Aorta (tissue), 5 donors: ENCODE measurements at places on chromosomes 7 and 10.
A peak's percentile ranks its signal among the peaks of the same experiment; 100 is the strongest.

DNA sequence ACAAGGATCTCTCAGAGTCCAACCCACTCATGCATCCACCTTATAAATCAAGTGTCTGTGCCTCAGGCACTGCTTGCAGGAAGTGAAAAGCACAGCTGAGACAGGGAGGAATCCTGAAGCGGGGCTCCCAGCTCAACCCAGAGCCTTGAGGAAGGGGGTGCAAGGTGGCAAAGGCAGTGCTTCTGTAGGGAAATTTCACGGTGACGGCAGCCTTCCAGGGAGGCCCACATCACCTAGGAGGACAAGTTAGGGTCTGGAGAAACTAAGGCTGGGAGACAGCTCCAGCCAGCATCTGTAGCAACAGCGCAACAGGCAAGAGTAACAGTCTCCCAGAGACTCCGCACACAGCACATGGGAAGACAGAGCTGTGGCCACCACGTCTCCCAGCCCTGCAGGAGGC, 2.7 kb downstream of the AOC1 start:
- no peak for DNase-seq

DNA sequence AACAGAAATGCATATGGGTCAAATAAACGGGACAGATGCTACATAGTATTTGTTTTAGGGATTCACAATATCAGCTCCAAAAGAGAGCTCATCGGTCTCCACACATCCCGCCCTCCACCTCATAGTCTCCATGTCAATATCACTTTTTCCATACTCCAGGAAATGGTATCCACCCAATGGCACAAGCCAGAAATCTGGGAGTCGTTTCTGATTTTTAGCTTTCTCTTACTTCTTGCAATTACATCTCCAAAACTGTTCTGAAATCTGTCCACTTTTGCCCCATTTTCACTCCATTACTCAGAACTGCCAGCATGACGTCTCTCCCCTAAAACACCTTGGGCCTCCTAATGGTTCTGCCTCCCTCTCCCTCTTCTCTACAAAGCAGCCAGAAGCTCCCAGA, 47.4 kb upstream of the EZH2 start:
- DNase-seq = no peak

DNA sequence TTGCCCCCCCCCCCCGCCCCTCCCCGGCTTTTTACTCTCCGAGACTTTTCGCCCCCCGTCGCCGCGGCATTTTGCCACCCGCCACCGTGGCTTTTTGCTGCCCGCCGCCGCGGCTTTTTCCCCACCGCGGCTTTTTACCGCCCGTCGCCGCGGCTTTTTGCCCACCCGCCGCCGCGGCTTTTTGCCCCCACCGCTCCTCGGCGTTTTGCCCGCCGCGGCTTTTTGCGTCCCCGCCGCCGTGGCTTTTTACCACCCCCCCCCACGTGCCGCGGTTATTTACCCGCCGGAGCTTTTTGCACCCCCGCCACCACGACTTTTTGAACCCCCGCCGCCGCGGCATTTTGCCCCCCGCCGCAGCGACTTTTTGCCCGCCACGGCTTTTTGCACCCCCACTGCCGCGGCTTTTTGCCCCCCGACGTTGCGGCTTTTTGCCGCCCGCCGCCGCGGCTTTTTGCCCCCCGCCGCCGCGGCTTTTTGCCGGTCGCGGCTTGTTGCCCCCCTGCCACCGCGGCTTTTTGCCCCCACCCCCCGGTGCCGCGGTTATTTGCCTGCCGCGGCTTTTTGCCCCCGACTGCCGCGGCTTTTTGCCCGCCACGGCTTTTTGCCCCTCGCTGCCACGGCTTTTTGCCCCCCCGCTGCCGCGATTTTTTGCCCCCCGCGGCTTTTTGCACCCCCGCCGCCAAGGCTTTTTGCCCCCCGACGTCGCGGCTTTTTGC, 461.1 kb downstream of the ZNF33B start:
- DNase-seq = no peak

DNA sequence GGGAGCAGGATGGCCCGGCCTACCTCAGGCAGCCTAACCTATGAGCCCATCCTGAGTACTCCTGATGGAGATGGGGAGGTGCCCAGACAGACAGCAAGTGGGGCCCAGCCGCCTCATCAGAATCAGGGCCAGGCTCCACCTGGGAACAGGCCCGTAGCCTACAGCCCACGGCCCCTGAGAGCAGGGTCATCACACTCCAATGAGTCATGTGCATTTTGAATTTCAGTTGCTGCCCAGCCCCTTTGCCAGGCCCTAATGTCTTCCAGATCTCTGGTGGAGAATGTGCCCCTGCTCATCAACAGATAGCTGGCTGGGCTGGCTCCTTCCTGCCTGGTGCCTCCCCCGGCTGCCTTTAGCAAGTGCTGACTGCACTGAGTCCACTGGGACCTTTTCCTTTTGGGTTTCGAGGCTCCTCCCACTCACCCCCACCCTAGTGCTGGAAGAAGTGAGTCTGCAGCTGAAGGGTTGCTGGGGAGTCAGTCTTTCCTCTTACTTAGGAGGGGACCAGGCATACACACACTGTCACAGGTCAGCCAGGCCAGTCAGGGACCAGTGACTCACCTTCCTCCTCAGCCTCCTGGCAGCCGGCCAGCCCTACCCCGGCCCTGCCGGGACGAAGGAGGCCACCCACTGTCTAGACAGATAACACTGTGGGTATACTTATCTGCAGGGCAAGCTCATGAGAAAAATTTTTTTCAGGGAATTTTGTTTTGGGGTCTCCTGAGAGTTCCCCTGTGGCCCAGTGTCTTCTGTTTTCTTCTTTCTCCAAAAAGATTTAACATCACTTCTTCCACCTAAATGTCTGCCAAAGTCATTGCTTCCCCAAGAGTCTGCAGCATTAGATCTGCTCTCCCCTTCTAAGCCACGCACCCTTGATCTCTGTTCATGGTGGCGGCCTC, 9.1 kb upstream of the ASIC3 start:
- peak; percentile 94 for DNase-seq

DNA sequence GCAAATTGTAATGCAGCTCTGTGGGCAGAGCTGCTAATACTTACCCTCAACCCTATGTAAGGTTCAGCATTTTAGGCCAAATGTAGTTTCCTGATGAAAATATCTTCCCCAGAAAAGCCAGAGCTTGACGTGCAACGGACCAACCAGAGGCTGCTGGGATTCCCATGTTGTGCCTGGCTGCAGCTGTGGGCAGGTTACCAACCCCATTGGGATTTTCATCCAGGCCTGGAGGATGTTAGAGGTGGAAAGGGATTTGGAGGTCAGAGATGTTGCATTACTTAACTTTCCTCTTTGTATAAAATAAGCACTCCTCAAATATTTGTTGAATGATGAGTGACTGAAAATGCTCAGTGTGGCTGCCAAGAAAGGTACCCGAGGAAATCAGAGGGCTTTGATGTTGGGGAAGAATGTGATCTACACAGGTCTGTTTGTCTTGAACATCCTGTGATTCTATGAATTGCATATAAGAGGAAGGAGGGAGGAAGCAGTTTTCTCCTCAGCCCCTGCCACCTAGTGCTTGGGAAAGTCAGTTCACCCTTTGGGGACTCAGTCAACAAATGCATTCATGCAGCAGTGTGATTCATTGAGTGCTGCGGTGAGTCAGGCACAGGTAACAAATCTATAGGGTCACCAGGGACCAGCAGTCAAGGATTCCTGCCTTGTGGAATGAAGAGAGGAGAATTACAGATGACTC, 487.2 kb downstream of the RPS24 start:
- no peak for DNase-seq

DNA sequence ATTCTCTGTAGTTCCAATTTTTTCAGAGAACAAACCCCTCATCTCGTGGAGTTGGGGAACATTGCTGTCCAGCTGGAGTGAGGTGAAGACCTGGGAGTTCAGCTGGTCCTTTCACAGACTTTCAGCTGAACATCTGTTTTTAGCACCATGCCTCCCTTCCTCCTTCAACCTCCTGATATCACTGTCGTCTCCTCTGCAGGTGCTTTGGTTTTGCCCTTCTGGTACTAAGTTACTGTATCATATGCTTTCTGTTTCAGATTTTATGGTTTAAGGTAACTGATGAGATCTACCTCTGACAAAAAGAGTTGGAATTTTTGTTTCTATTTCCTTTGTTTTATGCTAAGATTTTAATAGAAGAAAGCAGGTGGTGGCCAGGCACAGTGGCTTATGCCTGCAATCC, 102.9 kb downstream of the ZNF438 start:
- DNase-seq = no peak
